Activated naive CD8-positive, alpha-beta T cell treated with anti-CD3 and anti-CD28 coated beads for 36 hours (primary cell): ENCODE measurements at places on chromosomes 5 and 9.
A peak's percentile ranks its signal among the peaks of the same experiment; 100 is the strongest.

GRCh38 chr5:10201223-10201868 lies 48.3 kb downstream of the ATPSCKMT start:
- DNase-seq: no peak

DNA sequence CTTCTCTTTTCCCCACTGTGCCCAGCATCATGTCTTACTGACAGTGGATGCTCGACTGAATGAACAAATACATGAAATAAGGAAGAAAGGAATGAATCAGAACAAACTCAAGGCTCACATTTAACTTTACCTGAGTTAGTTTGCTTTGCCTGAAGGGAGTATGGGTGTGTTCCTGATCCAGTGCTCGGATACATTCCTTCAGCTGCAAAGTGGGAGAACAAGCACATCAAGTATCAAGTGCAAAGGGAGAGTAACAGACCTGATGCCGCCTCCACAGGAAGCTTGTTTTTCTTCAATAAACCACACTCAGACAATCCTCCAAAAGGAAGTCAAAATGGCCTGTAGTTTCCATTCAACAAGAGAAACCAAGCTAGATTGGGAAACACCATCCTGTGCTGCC lies 66.1 kb downstream of the KIF24 start:
- no peak for DNase-seq

DNA sequence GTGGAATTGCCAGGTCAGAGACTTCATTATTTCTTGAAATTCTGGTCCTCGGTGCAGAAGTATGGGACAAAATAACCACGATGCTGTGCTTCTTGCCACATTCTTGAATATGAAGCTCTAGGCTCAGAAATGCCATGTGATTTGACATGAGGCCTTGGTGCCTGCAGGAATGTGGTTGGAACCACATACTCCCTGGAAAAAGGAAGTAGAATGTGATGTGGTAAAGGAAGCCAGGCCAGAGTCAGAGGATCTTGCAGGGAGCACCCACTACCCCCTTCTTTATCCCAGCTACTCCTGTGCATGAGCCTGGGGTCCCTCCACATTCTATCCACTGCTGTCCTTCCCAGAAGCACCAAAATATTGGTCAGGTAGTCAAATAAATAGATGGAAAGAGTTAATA lies 80.9 kb downstream of the FOXD1 start:
- no peak for DNase-seq

GRCh38 chr5:168301593-168302390 lies 10.3 kb downstream of the WWC1 start:
- DNase-seq: no peak

- DNase-seq: no peak
These were observed 59.5 kb upstream of the GGTA1 start for GRCh38 chr9:121559183-121559582.

DNA sequence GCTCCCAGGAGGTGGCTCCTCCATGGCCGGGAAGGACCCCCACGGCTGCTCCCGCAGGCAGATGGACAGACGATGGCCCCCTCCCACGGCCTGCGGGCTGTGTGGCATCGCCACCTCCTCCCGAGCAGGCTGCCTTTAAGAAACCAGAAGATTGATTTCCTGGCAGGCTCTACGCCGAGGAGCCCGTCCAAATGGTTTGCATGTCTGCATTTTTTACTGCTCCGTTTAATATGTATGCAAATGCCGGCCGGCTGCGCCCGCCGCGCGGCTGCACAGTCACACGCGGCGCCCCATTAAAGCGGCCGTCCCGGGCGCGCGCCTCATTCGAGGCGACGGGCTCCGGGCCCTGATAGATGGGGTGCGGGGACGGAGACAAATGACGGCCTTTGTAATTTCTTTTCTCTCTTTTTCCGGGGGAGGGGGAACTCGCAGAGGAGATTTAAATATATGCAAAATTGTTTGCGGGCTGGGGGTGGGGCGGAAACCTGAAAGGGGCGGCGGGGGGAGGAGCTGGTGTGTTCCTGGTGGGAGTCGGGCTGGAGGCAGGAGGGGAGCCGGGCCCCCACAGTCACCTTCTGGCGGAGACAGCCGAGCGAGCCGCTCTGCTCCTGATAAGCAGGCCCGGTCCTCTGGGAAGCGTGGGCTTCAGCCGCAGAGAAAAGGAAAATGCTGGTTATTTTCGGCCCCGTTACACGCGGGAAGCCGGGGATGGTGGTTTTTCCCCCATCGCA lies 158.7 kb upstream of the IER5L start:
- DNase-seq: peak; percentile 53

DNA sequence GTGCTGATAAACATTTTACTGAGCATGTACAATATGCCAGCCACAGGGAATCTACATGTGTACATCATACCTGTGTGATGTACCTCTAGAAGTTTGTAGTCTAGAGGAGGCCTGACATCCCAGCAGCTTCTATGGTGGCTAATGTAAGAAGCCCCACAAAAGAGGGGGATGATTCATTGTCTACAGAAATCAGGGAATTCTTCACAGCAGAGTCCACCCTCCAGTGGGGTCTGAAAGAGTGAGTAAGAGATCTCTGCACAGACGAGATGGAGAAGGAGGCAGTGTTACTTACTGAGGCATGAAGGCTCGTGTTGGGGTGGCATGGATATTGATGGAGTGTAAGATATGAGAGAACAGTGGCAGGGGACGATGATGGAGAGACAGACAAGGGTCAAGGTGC lies 103.0 kb downstream of the NTRK2 start:
- no peak for DNase-seq

DNA sequence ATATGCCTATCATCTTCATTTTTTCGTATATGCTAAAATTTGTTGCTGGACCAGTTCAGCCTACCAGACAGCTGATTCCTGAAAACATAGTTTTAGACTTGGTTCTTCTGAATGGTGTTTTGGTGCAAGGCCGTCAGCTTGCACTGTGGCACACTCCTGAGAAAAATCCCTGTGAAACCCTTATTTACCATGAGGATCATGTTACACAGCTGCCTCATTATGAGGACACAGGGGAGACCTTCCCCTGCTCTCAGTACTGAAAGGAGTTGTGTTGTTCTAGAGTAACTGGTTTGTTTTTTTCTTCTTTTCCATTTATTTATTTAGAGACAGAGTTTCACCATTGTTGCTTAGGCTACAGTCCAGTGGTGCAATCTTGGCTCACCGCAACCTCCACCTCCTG lies 37.6 kb downstream of the MAST4 start:
- no peak for DNase-seq

- no peak for DNase-seq
These were observed 234.5 kb downstream of the CRB2 start for GRCh38 chr9:123590499-123590898.

- DNase-seq: no peak
These were observed 145.4 kb upstream of the SHB start for GRCh38 chr9:38214432-38214831.

- DNase-seq: no peak
These were observed 12.7 kb upstream of the THG1L start for GRCh38 chr5:157718519-157718918.

- DNase-seq: no peak
These were observed 34.1 kb downstream of the HMGXB3 start for GRCh38 chr5:150034662-150035061.

- DNase-seq: no peak
These were observed 19.3 kb upstream of the ADAM19 start for GRCh38 chr5:157594675-157595459.

DNA sequence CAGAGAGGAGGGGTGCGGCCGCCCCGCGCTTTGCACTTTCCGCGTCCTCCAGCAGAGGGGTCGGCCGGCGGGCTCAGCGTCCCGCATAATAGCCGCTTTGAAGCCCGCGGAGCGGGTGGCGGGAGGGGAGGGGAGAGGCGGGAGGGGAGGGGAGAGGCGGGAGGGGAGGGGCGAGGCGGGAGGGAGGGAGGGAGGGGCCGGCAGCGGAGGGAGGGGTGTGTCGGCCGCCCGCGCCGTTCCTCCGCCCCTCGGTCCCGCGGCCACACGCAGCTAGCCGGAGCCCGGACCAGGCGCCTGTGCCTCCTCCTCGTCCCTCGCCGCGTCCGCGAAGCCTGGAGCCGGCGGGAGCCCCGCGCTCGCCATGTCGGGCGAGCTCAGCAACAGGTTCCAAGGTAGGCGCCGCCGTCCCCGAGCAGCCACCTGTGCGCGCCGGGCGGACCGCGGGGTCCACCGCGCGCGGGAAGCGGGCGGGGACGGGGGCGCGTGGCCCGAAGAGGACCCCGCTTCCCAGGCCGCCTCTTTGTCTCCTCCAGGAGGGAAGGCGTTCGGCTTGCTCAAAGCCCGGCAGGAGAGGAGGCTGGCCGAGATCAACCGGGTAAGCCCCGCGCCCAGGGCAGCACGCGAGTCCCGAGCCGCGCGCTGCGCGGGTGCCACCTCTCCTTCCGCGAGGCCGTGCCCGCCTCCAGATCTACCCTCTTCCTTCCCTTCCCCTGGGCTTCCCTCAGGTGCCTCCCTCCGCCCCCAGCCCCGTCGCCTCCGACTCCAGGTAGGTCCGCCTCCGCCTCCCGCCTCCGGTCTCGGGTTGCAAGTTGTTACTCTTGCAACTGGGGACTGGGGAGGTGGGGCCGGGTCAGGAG lies at the start of gene AIF1L:
Gene AIF1L, plus strand, starts transcription at position 263 of the 857 bp plus-strand sequence. Its CDS starts 99 bp downstream, at position 362.
- DNase-seq: peak; percentile 40

DNA sequence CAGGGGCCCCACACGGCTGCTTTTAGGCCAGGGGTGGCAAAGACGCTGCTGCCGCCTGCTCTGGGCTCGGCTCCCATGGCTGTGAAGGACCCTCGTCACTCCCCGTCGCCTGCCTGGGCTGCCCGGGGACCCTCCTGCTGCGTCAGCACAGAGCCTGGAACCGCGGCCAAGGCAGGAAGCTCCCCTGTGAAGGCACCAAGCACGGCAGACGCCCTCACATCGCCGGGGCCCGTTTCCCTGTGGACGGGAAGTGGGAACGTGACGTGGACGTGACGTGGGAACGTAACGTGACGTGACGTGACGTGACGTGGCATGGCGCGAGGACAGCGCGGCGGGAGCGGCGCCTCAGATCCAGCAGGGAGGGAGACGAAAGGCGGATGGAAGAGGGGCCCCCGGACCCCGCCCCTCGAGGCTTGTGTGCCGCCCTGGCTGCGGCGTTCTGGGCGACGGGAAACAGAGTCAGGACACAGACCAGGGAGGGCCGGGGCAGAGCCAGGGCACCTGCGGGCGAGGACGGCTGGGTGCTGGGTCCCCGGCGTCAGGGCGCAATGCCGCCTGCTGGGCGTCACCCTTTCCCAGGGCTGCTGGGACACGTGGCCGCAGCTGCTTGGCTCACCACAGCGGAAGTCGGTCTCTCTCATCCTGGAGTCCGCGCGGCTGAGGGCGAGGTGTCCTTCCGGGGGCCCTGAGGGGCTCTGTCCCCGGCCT lies 53.1 kb downstream of the MRPL36 start:
- DNase-seq: no peak

GRCh38 chr9:19430201-19430760 lies 21.5 kb downstream of the ACER2 start:
- no peak for DNase-seq

GRCh38 chr5:98810206-98810605 lies 36.7 kb downstream of the RGMB start:
- no peak for DNase-seq

GRCh38 chr5:27475063-27475462 lies 436.7 kb upstream of the CDH9 start:
- no peak for DNase-seq

GRCh38 chr5:8686707-8687106 lies 817.8 kb downstream of the MTRR start:
- DNase-seq: no peak

DNA sequence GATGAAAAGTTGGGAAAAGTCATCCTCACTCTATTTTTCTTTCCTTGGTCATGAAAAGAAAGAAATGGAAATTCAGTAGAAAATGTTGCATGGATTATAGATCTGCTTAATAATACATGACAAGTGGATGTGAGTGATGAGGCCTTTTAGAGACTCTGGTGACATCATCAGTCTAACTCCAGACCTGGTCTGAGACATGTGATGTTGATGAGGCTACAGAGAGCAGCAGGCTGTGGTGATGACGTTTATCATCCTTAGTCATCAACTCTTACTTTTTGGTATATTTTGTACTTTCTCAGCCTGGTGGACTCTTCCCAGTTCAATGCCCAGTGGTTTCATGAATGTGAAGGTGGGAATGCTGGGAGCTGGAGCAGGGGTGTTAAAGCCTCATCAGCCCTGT lies 116.4 kb downstream of the TTLL11 start:
- no peak for DNase-seq
